ENCODE measurements at places on chromosomes 4 and X. TPM values are rescaled to one million over a fixed set of nuclear protein-coding genes. Genes with fewer than 3 reads are reported as not detected.

The MAD2L1 gene
- total RNA-seq, result 5.8 TPM

DNA sequence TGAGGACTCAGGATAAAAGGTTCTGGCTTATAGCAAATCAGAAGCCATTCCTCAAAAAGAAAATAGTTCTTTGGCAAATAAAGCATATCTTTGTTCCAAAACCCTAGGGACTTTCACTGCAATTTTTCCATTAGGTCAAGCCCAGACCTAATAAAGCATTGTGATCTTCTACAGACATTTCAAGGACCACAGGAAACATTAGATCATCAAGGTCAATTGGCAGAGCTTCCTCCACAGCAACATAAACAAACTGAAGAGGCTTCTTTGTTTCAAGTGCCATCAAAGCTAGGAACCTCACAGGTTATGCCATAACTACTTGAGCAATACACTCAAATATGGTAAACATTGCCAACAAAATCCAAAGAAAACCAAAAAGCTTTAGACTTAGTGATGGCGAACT, 144.9 kb downstream of the ANXA5 start:
- DNase-seq, result no peak

DNA sequence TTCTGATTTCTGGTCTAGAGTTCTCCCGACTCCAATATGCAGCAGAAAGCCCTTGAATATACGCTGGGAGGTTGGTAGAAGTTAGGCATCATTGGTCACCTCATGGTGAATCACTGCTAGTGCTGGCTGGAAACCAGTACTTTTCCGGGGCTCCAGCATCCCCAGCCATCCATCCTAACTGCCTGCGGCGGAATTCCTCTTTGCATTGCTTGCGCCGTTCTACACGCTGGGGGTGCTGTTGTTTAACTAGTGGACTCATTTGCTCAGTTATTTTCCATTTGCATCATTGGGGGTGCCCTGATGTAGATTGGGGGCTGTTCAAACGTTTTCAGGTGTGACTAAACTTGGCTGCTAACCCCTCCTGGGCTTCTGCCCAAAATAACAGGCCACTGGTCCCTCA, 23.3 kb upstream of the GPR50 start:
- peak; percentile 31 for DNase-seq

DNA sequence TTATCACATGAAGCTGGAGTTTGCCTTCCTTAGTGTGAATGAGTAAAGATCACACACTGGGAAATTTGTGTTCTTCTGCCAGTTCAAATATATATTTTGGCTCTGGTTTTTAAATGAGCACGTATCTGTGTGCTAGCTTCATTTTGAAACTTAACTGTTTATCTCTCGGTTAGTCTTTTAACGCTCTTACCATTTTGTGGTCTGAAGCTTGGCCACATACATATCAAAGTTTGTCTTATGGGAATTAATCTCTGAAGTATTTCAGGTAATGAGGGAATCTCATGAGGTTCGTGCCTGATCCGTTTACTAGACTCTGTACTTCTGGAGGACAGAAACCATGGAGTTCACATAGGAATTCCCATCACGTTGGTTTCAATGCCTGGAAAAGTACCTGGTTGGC, 13.8 kb downstream of the ATP10D start:
- DNase-seq, result no peak

GRCh38 chr4:1405636-1406393, 427 bp downstream of the NKX1-1 start:
- DNase-seq, result no peak

All from tongue (tissue), 3 donors.